ENCODE measurements at places on chromosomes 6 and 20. TPM values are rescaled to one million over a fixed set of nuclear protein-coding genes. Genes with fewer than 3 reads are reported as not detected.

TXLNB gene
- total RNA-seq: 0.10 TPM

SGK2 gene
- not detected for total RNA-seq

BPI gene
- total RNA-seq: 0.91 TPM

L3MBTL3 gene
- 9.4 TPM for total RNA-seq

ANKRD6 gene
- total RNA-seq: 3.6 TPM

PTPRA gene
- total RNA-seq: 50.2 TPM

ULBP3 gene
- total RNA-seq: 10.5 TPM

ARFRP1 gene
- 29.1 TPM for total RNA-seq

MYH7B gene
- total RNA-seq: 0.05 TPM

GLP1R gene
- total RNA-seq: not detected

RCAN2 gene
- 2.3 TPM for total RNA-seq

TRIM40 gene
- total RNA-seq: not detected

OOEP gene
- not detected for total RNA-seq

PI16 gene
- not detected for total RNA-seq

CNR1 gene
- 0.64 TPM for total RNA-seq

MRAP2 gene
- 0.12 TPM for total RNA-seq

SNX14 gene
- 175 TPM for total RNA-seq

EYA2 gene
- 0.15 TPM for total RNA-seq

CTCFL gene
- not detected for total RNA-seq

GPR6 gene
- not detected for total RNA-seq

IL20RA gene
- total RNA-seq: not detected

STX11 gene
- 0.71 TPM for total RNA-seq

SPATA2 gene
- total RNA-seq: 4.1 TPM

ATRN gene
- 33.7 TPM for total RNA-seq

IPCEF1 gene
- total RNA-seq: 1.6 TPM

TTPAL gene
- 23.4 TPM for total RNA-seq

HLA-G gene
- not detected for total RNA-seq

IL17A gene
- total RNA-seq: not detected

WFDC12 gene
- total RNA-seq: not detected

VSX1 gene
- total RNA-seq: 0.32 TPM
